ENCODE measurements at places on chromosomes 2 and 18.

- DNase-seq = no peak
Measured at GRCh38 chr18:67875944-67876343, 359.4 kb upstream of the DSEL start.

DNA sequence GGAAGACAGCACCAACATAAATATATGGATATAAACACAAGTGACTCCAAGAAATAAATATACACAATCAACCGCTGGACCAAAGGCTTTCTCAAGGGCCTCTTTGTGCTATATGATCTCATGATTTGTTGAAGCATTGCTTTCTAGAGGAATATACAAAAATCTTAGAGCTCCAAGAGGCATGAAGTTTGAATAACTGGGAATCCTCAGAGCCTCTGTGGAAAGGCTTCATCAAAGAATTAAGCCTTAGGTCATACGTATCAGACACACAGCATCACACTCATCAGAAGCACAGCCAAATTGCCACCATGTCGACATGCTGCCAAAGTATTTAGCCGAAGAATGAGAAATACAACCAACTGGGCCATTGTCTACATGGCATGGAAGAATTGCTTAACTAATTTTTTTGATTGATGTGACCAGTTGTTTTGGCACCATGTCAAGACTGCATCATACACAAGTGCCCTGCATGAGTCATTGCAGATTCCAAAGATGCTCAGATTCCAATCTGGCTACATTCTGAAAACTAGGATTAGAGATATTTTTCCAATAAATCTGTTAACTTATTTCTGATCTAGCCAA lies 860.6 kb upstream of the ZEB2 start:
- DNase-seq = no peak

- no peak for DNase-seq
Measured at GRCh38 chr2:230877759-230878598, 13.2 kb downstream of the ITM2C start.

GRCh38 chr2:14891546-14891945 lies 259.0 kb downstream of the LRATD1 start:
- no peak for DNase-seq

Measured in anterior cingulate cortex (tissue), 58 donors.